ENCODE measurements at places on chromosomes 12 and 14. TPM values are rescaled to one million over a fixed set of nuclear protein-coding genes. Genes with fewer than 3 reads are reported as not detected.

SIX6 gene
- total RNA-seq: not detected

HOXC13 gene
- total RNA-seq: not detected

LRRC10 gene
- total RNA-seq: not detected

MDGA2 gene
- total RNA-seq: not detected

PRH1 gene
- total RNA-seq: 18.5 TPM

SLC17A8 gene
- total RNA-seq: not detected

FAM186B gene
- total RNA-seq: 0.20 TPM

KCNC2 gene
- total RNA-seq: not detected

FGF23 gene
- not detected for total RNA-seq

CDC42BPB gene
- total RNA-seq: 1.1 TPM

RASSF8 gene
- 0.91 TPM for total RNA-seq

KRT72 gene
- total RNA-seq: 0.67 TPM

AQP2 gene
- not detected for total RNA-seq

DNA sequence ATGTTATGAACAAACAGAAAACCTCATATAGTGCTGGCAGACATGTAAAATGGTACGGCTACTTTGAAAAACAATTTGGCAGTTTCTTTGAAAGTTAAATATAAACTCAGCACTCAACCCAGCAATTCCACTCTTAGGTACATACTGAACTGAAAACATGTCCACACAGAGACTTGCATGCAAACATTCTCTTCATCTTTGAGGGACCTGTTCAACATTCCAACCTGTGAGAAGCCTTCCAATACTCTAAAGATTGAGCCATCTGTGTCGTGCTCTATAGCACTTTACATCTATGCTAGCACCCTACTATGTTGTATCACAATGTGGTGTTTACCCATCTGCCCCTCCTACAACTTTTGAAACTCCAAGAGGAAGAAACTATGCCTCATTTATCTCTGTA is 79.3 kb downstream of the DNAI7 start:
- no peak for DNase-seq

DNA sequence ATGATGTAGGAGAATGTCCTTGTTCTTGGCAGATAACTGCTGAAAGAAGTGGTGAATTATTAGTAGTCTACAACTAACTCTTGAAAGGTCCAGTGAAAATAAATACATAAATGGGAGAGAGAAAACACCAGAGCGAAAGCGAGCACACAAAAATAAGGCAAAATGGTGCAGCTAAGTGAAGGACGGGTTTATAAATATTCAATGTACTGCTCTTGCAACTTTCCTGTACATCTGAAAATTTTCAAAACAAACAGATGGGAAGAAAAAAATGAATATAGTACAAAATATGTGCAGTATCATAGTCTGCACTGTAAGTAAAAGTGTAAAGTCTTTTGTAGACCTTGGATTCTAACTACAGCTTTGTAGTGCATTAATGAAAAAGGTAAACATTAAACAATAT is 1.3 kb downstream of the MOK start:
- no peak for DNase-seq

- DNase-seq: no peak
Measured at GRCh38 chr12:130687190-130687589, 28.9 kb downstream of the RIMBP2 start.

DNA sequence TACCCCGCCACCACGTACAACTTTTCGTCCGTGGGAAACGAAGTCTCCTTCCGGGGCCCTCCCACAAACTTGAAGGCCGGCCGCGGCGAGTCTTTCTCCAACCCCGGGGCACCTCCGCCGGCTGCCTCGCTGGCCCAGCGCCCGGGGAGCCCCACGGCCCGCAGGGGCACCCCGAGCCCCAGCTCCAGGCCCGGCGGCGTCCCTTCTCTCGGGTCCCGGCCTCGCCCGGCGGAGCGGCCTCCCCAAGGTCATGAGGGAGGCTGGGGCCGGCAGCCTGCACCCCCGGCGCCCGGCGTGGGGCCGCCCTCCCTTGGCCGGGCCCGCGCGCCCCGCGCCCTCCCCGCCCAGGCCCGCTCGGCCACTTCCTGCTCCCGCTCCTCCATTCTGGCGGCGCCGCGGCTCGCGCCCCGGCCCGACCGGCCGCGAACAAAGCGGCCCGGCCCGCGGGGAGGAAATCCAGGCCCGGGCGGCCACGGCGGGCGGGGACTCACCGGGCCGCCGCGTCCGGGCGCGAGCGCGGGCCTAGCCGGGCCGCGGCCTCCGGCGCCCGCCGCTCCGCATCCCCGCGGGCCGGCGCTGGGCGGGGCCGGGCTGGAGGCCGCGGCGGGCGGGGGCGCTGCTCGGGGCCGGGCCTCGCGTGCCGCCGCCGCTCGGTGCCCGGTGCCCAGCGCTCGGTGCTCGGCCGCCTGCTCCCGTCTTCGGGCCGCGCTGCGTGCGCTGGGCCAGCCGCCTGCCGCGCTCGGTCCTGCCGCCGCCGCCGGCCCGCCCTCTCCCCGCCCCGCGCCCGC is at the start of gene AKT1:
Gene AKT1 (minus strand): TSS at position 756 of the 788 bp plus-strand sequence. CDS start 3,105 bp downstream, outside the sequence.
- peak; percentile 73 for DNase-seq

DNA sequence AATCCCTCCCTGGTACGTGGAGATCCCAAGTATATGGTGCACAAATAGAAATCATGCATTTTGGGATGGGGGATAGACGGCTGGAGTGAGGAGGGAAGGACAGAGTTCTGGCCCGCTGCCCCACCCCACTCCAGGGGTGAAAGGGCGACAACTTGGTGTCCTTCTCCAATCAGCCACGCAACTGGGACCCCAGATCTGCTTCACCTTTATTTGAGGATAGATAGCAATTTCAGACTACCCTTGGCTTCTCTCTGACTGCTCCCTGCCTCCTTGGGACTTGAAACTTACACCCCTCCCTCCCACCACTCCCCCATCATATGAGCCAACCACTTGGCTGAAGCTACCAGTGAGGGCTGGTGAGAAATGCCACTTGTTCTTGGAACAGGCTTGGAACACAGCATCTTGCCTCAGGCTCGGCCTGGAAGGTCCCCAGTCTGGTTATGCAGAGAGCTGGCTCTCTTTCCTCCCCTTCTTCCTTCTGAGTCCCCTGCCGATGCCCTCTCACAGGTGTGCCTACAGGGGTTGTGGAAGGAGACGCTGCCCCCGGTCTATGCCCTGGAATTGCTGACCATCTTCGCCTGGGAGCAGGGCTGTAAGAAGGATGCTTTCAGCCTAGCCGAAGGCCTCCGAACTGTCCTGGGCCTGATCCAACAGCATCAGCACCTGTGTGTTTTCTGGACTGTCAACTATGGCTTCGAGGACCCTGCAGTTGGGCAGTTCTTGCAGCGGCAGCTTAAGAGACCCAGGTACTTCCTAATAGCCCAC is 8.1 kb downstream of the OAS3 start:
- no peak for DNase-seq

GRCh38 chr14:64934338-64934929 is 8.1 kb downstream of the GPX2 start:
- no peak for DNase-seq

GRCh38 chr14:91830777-91831176 is 36.6 kb downstream of the TC2N start:
- DNase-seq: no peak

- no peak for DNase-seq
Measured at GRCh38 chr12:109527489-109528123, 45.7 kb downstream of the MMAB start.

DNA sequence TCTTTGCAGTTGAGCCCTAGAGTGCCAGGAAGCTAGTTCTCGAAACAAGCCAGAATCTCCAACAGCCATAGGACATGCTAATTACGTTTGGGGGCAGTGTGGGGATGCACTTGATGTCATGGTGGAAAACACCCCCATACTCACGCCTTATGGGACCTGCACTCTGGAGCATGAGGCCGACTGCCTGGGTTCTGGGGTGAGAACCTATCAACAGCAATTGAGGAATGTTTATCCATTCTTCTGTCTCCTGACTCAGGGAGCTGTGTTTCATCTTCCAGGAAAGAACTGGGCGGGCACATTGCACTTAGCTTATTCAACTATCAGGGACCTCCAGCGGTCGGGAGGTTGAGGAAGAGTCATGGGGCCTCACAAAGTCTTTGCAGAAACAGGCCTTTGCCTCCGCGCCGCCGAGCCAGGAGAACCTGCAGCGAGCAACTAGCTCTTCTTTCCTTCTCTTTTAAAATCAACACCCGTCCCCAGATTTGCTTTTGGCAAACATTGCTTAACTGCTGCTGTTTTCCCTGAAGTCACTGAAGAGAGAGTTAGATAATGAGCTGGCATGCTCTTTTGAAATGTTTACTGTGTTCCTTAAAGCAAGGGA is 226.1 kb upstream of the DIO3 start:
- DNase-seq: no peak

GRCh38 chr12:108519558-108519957 is 4.5 kb downstream of the FICD start:
- DNase-seq: no peak

DNA sequence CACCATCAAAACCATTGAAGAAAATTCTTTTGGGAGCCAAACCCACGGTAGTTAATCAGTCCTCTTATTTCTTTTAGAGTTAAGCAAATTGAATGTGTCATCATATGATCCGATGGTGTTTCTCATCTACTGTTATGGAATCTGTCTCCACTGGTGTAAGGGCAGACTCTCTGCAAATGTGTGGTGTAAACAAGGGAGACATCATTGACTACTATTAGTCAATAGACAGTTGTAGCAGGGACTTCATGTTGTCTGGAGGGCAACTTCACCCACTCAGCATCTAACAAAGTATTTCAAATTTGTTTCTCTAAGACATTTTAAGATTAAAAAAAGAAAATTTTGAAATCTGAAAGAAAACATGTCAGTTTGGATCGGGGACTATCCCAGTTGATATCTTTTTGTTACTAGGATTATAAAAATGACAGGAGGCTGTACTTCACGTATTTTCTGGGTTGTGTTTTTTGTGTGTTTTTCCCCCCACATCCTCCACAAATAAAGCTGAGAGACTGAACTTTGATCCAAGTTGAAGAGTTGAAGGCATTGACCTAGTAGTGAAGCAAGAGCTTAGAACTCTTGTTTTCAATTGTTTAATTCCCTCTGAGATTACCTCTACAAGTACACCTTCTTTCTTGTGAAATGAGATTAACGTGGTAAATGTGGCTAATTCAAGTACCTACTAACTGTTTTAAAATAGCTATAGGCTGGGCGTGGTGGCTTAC is 4.0 kb downstream of the GOLGA5 start:
- no peak for DNase-seq

DNA sequence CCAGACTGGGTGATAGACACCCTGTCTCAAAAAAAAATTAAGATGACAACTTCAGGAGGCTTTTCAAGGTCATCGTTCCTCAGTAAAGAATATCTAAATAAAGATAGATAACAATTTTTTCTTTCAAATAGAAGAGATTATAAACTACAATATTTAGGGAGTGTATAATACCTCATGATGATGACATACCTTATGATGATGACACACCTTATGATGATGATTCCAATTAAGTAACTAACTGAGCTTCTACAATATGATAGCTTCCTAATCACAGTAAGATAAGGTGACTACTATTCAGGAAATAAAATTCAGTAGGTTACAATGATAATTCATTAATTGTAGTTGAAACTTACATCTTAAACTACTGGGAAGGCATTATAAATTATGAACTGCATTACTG is 40.4 kb downstream of the KITLG start:
- DNase-seq: no peak

- DNase-seq: no peak
Measured at GRCh38 chr12:56029666-56030293, 8.9 kb downstream of the IKZF4 start.

DNA sequence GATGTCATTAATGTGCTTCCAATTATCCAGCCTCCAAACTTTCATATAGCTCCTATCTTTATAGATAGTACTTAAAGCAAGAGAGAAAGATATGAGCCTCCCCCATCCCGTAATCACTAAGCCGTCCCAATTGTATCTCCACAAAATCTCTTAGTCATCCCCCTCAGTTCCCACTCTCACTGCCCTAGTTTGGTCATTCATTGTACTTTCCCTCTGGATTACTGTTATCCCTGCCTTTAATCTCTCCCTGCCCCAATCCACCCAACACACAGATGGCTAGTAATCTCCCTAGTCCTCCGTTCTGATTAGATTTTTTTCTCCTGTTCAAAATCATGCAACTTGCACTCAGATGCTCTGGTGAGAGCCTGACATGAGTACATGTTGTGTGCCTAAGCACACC is 5.4 kb upstream of the BCAT1 start:
- DNase-seq: no peak

GRCh38 chr12:93219947-93220346 is 157.8 kb upstream of the NUDT4 start:
- DNase-seq: no peak
